A549 treated with AZD2906 at 1 μM for 4 hours (cell line): ENCODE measurements at places on chromosomes 2 and 18. TPM values are rescaled to one million over a fixed set of nuclear protein-coding genes. Genes with fewer than 3 reads are reported as not detected.

The CYS1 gene
- 1.0 to 1.9 TPM (median 1.7 TPM) in 5 replicates for total RNA-seq

The DPYSL5 gene
- total RNA-seq = 4.1 to 5.6 TPM (median 5.2 TPM) in 5 replicates

The AQP12A gene
- not detected in 5 replicates for total RNA-seq

The ACP1 gene
- total RNA-seq = 180 to 235 TPM (median 188 TPM) in 5 replicates

The CCDC85A gene
- 0.31 to 0.46 TPM (median 0.35 TPM) in 5 replicates for total RNA-seq

The MARCHF4 gene
- 21.4 to 26.2 TPM (median 24.2 TPM) in 5 replicates for total RNA-seq

The CRYBA2 gene
- total RNA-seq = 0.10 to 0.25 TPM in 2 of 5 replicates, not detected in the others

The CIB4 gene
- total RNA-seq = 0.17 to 0.19 TPM in 2 of 5 replicates, not detected in the others

The MEIS1 gene
- total RNA-seq = 1.6 to 2.0 TPM (median 1.7 TPM) in 5 replicates

The SCRN3 gene
- 12.9 to 15.9 TPM (median 14.6 TPM) in 5 replicates for total RNA-seq

The POMC gene
- total RNA-seq = 0.06 TPM in 1 of 5 replicates, not detected in the others

The STARD6 gene
- not detected in 5 replicates for total RNA-seq

The PPP1R1C gene
- total RNA-seq = 1.3 to 2.1 TPM (median 1.6 TPM) in 5 replicates

The CEP76 gene
- total RNA-seq = 5.7 to 6.9 TPM (median 6.1 TPM) in 5 replicates

The COL4A3 gene
- 0.60 to 0.96 TPM (median 0.80 TPM) in 5 replicates for total RNA-seq

The GORASP2 gene
- 82.2 to 120 TPM (median 87.7 TPM) in 5 replicates for total RNA-seq

The SMAD2 gene
- 48.5 to 72.1 TPM (median 58.2 TPM) in 5 replicates for total RNA-seq

The KCNG3 gene
- 0.53 to 0.67 TPM (median 0.61 TPM) in 5 replicates for total RNA-seq

The MOB1A gene
- total RNA-seq = 72.8 to 79.4 TPM (median 78.2 TPM) in 5 replicates

The MAPRE2 gene
- total RNA-seq = 9.9 to 14.9 TPM (median 11.2 TPM) in 5 replicates

The CFAP210 gene
- 0.27 to 0.35 TPM (median 0.31 TPM) in 5 replicates for total RNA-seq

The RNF152 gene
- total RNA-seq = 0.04 to 0.22 TPM (median 0.19 TPM) in 5 replicates

The MYO7B gene
- total RNA-seq = 0.14 to 0.62 TPM (median 0.23 TPM) in 5 replicates
